ENCODE measurements at places on chromosomes 6 and 20.

DNA sequence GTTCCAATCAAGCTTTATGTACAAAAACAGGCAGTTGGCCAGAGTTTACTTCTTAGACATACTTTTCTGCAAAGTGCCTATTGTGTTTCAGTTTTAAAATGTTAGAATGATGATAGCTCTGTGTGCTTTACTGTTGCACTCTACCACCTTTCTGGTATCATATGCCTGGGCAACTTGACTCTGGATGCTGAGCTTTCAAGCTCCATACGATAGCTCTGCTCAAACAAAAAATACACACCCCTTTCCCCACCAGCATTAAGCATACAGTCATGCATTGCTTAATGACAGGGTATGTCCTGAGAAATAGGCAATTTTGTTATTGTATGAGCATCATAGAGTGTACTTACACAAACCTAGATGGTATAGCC lies 123.1 kb downstream of the RCAN2 start:
- DNase-seq: no peak

GRCh38 chr6:69202768-69203167 lies 567.7 kb downstream of the ADGRB3 start:
- DNase-seq: no peak

- DNase-seq: no peak
Observed at GRCh38 chr6:157775376-157775775, 47.7 kb upstream of the SNX9 start.

DNA sequence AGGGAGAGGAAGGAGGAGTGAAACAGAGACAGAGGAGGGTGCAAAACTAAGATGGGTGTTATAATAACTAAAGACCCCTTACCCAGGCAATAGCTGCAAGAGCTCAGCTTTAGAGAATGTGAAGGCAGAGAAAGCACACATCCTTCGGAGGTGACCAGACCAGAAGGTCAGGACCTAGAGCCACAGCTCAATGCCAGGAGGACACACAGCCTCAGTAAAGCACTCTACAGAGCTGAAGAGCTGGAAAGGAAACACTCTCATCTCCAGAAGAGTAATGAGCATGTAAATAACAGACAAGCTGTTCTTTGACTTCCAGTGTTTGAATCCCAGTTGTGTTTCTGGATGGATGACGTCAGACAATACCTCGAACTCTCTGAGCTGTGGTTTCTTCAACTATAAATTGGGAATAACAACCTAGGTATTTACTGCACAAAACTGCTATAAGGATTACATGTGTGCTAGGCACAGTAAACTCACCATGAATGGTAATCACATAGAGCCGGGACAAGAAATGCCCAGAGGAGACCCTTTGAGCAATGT lies 63.2 kb downstream of the MAP3K5 start:
- no peak for DNase-seq

DNA sequence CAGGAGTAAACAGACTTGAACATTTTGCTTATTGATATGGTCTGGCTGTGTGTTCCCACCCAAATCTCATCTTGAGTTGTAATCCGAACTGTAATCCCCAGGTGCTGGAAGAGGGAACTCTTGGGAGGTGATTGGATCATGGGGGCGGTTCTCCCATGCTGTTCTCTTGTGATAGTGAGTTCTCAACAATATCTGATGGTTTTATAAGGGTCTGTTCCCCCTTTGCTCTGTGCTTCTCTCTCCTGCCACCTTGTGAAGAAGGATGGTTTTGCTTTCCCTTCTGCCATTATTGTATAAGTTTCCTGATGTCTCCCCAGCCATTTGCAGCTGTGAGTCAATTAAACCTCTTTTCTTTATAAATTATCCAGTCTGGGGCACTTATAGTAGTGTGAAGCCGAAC lies 40.0 kb downstream of the MYLIP start:
- peak; percentile 38 for DNase-seq

- no peak for DNase-seq
Observed at GRCh38 chr20:11978496-11978895, 60.8 kb downstream of the BTBD3 start.

DNA sequence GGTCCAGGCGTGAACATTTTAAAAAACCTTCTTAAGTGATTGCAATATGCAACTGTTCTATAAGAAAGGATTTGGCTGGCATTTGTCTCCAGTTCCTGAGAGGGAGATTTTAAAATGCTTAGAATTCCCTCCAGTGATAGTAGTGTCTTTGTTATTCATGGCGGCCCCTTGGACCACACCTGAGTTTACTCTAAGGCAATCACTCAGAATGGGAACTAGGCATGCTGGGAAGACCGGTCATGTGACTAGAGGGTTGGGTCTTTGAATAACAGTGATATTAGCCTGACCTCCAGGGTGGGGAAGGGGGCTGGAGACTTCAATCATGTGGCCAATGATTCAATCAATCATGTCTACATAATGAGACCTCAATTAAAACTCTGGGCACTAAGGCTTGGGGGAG lies 50.7 kb upstream of the UTRN start:
- DNase-seq: no peak

DNA sequence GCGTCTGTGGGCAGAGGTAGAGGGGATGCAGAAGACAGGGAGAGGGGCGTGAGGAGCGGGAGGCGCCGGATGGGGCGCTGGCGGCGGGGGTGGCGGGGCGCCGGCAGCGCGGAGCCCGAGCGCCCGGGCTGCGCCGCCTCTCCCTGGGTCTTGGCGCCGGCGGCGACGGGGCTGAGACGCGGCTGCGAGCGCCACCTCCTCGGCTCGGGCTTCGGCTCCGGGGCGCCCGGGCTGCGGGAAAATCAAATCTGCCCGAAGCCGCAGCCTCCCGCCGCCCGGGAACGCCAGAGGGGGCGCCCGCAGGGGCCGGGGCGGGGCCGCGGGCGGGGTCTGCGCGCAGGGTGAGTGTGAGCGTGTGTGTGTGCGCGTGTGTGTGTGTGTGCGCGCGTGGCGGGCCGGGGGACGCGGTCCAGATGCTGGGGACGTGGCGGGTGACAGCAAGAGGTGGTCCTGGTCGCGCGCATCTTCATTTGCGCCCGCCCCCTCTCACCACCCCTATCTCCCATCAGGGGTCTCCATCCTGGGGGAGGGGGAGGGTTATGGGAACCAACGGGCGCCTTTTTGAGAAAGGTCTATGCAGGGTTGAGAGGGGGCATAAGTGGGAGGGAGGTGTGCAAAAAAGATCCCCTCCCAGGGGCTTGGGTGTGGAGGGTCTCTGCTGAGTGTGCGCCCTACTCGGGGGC lies 646 bp upstream of the CPNE5 start:
- DNase-seq: peak; percentile 20

GRCh38 chr6:167937948-167938911 lies 59.2 kb upstream of the KIF25 start:
- no peak for DNase-seq

- no peak for DNase-seq
Observed at GRCh38 chr20:33259371-33259770, 23.6 kb downstream of the BPIFA1 start.

GRCh38 chr6:16238963-16239797 lies 793 bp downstream of the GMPR start:
- DNase-seq: peak; percentile 27

DNA sequence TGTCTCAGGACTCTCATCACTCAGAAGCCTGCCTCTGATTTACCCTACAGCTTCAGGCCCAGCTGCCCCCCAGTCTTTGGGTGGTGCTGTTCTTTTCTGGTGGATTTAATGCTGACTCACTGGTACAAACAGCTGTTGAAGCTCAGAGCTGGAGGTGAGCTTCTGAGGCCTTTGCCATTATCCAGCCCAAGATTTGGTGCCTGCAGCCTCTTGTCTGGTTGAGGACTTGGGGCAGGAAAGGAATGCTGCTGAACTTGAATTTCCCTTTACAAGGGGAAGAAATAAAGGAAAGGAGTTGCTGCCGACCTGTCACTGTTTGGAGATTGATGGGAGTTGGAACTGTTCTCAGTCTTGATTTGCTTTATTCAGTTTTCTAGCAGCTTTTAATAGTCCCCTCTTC lies 19.8 kb downstream of the ABCF1 start:
- DNase-seq: no peak

DNA sequence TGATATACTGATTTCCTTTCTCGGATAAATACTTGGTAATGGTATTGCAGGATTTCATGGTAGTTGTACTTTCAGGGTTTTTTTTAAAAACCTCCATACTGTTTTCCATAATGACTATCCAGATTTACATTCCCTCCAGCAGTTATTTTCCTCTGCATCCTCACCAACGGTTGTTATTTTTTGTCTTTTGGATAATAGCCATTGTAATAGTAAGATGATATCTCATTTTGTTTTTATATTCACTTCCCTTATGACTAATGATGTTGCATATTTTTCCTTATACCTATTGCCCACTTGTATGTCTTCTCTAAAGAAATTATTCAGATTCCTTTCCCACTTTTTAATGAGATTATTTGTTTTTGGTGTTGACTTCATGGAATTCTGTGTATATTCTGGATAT lies 231.0 kb downstream of the MEI4 start:
- DNase-seq: no peak

DNA sequence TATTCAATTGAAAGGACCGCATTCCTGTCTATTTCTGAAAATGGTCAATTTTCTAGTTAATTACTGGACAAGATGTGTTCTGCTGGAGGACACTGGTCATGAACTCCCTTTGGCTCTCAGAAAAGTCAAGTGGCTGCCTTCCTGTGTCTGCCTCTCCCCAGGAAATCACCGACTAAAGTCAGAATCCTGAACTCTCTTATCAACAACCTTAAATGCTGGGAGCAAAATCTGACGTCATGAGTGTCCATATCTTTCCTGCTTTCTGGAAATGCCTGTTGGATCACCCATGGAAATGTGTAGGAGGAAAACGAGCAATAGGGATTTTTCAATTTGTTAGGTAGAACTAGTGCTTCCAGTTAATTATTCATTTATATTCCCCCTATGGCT lies 53.5 kb upstream of the PLCB1 start:
- DNase-seq: no peak

GRCh38 chr6:136956590-136957544 lies 34.8 kb downstream of the SLC35D3 start:
- DNase-seq: no peak

- no peak for DNase-seq
Observed at GRCh38 chr6:28489366-28490204, 26.0 kb downstream of the GPX6 start.

GRCh38 chr6:105274678-105275077 lies 94.9 kb upstream of the POPDC3 start:
- DNase-seq: no peak

GRCh38 chr20:2042400-2042799 lies 48.5 kb upstream of the PDYN start:
- DNase-seq: peak; percentile 49

DNA sequence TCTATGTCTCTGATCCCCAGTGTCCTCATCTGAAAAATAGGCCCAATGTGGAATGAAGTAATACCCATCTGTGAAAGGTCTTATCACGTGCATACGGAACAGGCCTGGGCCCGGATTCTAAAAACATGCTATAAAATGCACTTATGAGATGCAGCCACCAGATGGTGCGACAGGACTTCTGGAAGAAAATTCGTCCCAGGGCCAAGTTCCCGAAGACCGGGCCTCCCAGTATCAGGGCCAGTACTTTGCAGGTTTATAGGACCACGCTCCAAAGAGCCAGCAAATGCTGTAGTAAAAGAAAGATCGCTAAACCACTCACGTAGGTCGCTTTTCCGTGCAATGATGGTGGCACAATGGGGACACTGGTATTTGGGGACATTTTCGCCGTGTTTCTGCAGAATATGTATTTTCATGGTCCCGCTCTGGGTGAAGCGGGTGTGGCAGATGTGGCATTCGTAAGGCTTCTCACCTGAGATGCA lies 10.6 kb downstream of the CTCFL start:
- DNase-seq: peak; percentile 50

- no peak for DNase-seq
Observed at GRCh38 chr6:148538261-148539190, 195.9 kb downstream of the SASH1 start.

DNA sequence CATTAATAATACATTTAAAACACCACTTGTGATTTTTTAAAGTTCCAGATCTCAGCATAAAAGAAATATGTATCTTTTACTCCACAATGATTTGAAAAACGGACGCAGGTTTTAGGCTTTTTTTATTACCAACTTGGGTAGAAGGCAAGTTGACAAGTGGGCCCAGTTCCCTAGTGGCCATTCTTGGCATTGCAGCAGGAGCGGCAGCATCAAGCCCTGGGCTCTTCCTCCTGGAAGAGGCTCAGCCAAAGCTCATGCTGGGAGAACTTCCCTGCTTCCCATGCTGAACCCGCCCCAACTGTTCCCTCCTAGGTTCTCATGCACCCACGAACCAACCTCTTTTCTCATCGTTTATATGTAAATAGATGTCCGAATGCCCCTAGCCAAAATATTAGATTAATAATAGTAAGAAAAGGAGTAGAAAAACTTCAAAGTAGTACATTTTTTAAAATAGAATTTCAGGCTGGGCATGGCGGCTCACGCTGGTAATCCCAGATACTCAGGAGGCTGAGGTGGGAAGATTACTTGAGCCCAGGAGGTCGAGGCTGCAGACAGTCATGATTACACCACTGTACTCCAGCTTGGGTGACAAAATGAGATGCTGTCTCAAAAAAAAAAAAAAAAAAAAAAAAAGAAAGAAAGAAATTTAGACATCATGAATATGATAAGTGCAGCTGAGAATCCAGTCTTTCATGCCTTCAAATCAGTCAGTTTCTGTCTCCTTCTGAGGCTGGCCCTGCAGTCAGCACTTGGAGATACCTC lies 18.2 kb upstream of the MYB start:
- peak; percentile 36 for DNase-seq

GRCh38 chr6:34004706-34005105 lies 141.2 kb downstream of the GRM4 start:
- DNase-seq: no peak

- no peak for DNase-seq
Observed at GRCh38 chr20:55009066-55009465, 533.7 kb downstream of the DOK5 start.

- DNase-seq: no peak
Observed at GRCh38 chr6:168949981-168950857, 303.4 kb downstream of the THBS2 start.

DNA sequence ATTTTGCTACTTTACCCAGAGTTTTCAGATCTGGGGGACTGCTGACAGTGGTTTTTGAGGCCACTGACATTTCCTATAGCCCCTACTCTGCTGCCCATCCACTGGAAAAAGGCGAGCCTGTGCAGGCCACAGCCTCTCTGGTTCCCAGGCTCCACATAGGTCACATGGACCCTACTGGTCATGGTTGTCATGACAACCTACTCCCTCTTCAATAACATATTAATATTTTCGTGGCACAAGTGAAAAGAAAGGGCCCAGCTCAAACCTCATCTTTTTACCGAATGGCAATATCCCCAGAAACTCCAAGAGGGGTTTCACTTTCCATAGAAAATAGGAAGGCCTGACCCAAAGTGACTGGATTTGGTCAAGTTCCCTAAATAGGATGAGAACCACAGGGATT lies 11.0 kb upstream of the FOXO3 start:
- DNase-seq: no peak

DNA sequence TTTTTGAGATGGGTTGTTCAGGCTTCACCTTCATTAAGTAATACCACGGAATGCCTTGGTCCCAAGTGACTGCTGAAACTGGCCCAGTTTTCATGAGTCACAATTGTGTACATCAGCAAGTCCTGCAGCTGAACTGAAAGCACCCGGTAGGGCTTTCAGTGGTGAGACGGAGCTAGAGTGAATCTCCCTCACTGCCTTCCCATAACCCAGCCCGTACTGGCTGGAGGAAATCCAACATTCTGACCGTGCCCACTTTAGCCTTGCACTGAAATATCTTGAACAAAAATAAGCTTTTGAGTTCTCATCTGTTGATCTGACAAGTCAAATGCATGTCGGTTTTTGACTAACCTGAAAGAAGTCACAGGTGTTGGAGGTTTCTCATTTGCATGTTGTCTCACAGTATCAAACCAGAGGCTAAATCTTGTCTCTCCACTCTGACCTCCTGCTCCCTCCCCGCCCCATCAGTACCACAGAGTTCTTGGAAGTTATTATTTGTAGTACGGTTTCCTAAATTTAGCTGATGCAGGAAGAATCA lies 35.9 kb downstream of the DUSP22 start:
- peak; percentile 18 for DNase-seq

Data from ACHN (cell line).